Mesothelial cell of epicardium (in vitro differentiated cells): ENCODE measurements at places on chromosomes 2 and 18.

GRCh38 chr2:190696792-190697398 is 48.0 kb downstream of the NAB1 start:
- peak overlapping the region; percentile 39 for H3K27ac ChIP-seq
- H3K27me3 ChIP-seq, result no peaks in the 10 kb centered on the region
- H3K36me3 ChIP-seq, result peaks cover 2% of the 10 kb centered on the region
- H3K4me3 ChIP-seq, result no peak overlapping the region

GRCh38 chr2:7007846-7008741 is 90.9 kb downstream of the RNF144A start:
- H3K4me3 ChIP-seq, result no peak overlapping the region
- H3K36me3 ChIP-seq, result peaks cover 15% of the 10 kb centered on the region
- H3K27me3 ChIP-seq, result no peaks in the 10 kb centered on the region
- H3K27ac ChIP-seq, result peak overlapping the region; percentile 86

DNA sequence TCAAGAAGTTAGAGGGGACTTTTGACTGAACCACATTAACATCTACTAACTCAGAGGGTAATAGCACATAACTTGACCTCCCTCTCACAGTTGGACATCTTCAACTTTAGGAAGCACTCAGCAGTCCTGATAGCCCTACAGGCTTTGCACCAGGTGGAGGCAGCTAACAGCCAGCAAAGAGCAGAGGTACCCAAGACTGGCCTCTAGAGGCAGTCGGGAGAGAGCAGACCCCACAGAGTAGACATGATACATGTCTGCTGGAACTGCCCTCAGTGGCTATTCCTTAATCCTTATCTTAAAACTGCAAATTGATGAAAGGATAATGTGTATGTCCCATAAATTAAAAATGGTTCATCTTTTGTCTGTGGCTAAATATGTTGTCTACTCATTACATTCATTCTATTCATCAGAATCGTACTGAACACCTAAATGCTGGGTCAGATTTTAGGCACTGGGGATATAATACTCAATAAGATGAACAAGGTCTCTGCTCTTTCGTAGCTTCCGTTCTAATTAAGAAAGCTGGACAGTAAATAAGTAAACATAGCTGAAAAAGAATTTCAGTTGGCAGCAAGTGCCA is 49.8 kb downstream of the CAB39 start:
- DNase-seq, result no peak
- H3K27ac ChIP-seq, result no peak overlapping the region
- H3K36me3 ChIP-seq, result peaks cover 22% of the 10 kb centered on the region
- no peak overlapping the region for H3K4me3 ChIP-seq
- no peaks in the 10 kb centered on the region for H3K27me3 ChIP-seq

GRCh38 chr2:1656961-1657841 is 87.1 kb downstream of the PXDN start:
- no peak for DNase-seq
- H3K4me3 ChIP-seq, result no peak overlapping the region
- H3K36me3 ChIP-seq, result peaks cover 32% of the 10 kb centered on the region
- H3K27me3 ChIP-seq, result no peaks in the 10 kb centered on the region
- H3K27ac ChIP-seq, result peak overlapping the region; percentile 44

- H3K27ac ChIP-seq, result no peak overlapping the region
- no peaks in the 10 kb centered on the region for H3K36me3 ChIP-seq
- no peaks in the 10 kb centered on the region for H3K27me3 ChIP-seq
- DNase-seq, result no peak
- no peak overlapping the region for H3K4me3 ChIP-seq
- no peaks in the 10 kb centered on the region for H3K4me1 ChIP-seq
These were observed 336.3 kb upstream of the NRXN1 start for GRCh38 chr2:51368250-51368649.

GRCh38 chr18:44725300-44726058 is 44.8 kb downstream of the SETBP1 start:
- no peaks in the 10 kb centered on the region for H3K27me3 ChIP-seq
- DNase-seq, result no peak
- H3K36me3 ChIP-seq, result peaks cover 4% of the 10 kb centered on the region
- H3K27ac ChIP-seq, result no peak overlapping the region

DNA sequence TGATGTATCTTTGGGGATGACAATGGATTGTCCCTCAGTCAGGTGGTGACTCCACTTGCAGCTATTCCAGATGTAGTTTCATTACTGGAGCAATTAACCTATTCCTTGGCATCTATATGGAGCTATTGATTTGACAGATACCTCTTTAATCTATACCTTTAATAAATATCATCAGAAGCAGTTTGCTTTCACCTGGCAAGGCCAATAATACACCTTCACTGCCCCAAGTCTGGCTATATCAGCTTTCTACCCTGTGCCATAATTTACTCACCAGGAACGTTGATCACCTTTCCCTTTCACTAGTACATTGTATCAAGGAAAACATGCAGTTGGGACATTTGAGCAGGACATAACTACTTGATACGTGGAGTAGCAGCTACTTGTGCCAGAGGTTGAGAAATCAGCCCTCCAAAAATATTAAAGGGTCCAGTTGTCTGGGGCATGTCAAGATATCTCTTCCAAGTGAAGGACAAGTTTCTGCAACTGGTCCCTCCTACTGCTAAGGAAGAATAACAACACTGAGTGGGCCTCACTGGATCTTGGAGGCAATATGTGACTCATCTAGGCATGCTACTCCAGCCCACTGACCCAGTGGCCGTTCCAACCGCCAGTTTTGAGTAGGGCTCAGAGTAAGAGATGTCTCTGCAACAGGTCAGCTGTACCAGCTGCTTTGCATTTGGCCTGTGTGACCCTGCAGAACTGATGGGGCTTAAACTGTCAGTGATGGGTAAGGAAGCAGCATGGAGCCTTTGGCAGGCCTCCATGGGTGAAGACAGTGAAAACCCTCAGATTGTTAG is 67.0 kb downstream of the PSMG2 start:
- no peak overlapping the region for H3K27ac ChIP-seq
- no peaks in the 10 kb centered on the region for H3K27me3 ChIP-seq
- no peak for DNase-seq
- no peaks in the 10 kb centered on the region for H3K36me3 ChIP-seq
